Epithelial cell of esophagus (primary cell): ENCODE measurements at places on chromosomes 5 and 9.

GRCh38 chr5:139394123-139394653 lies 716 bp downstream of the PROB1 start:
- no peak for DNase-seq

DNA sequence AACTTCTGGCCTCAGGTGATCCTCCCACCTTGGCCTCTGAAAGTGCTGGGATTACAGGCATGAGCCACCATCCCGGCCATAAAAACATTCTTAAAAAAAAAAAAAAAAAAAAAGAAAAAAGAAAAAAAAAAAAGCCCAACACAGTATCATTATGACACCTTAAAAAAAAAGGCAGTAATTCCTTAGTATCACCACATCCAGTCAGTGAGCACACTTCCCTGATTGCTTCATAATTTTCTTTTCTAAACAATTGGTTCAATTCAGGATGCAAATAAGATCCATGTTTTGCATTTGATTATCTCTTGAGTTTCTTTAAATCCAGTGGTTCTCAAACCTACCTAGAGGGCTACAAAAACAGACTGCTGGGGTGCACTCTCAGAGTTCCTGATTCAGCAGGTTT lies 182.5 kb downstream of the CDK5RAP2 start:
- no peak for DNase-seq

- DNase-seq = no peak
These were observed 36.4 kb downstream of the SREK1 start for GRCh38 chr5:66180282-66181155.

GRCh38 chr9:24552526-24553182 lies 7.0 kb upstream of the IZUMO3 start:
- no peak for DNase-seq

GRCh38 chr5:169781420-169782345 lies 144.6 kb downstream of the DOCK2 start:
- peak; percentile 45 for DNase-seq

GRCh38 chr5:180898621-180899246 lies at the start of gene BTNL8:
Gene BTNL8 (plus strand): TSS chr5:180899159. CDS start chr5:180899311, 152 bp downstream.
- DNase-seq = peak; percentile 51

DNA sequence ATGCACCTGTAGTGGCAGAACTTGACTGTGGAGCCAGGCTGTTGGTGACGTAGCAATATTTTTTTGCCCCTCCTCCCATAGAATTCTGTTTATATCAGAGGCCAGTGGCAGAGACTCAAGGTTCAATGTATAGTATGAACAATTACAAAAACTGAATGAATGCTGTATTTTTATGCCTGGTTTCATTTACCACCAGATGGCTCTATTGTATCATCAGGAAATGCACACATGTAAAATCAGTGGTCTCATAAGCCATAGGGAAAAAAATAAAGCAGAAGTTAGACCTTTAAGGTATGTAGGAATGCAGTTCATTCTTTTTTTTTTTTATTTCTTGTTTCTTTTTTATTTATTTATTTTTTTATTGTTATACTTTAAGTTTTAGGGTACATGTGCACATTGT lies 43.6 kb downstream of the CCDC192 start:
- peak; percentile 41 for DNase-seq

GRCh38 chr9:106745457-106745856 lies 117.5 kb upstream of the ZNF462 start:
- peak; percentile 56 for DNase-seq

DNA sequence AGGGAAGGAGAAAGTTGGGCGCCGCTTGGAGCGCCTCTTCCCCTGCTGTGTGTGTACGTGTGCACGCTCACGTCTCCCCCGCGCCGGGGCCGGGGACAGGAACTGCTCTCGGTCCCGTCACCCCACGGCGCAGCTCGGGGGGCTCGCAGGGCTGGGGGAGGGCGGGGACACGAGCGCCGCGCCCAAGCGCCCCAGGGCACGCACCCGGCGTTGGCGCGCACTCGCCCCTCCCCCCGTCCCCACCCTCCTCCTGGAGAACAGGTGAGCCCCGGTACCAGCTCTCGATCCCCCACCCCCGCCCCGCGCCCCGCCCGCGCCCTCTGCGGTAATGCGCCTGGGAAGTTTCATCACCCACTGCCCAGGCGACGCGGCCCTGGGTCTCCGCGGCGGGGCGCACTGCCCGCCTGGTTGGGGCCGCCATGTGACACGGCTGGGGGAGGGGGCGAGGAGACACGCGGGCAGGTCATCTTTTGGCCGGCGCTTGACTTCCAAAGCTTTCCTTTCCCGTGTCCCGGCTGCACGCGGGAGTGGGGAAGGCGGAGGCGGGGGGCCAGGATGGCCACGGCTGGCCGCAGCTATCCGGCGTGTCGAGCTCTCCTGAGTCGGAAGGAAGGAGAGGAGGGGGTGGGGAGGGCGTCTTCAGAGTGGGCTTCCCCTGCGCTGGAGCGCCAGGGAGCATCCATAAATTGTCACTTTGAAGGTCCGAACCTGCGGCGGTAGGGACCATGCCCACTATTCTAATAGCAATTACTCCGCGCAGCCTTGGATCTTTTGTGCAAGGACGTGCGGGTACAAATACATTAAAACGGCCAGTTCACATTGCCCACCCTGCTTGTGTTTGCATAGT lies 1.5 kb upstream of the STC2 start:
- peak; percentile 41 for DNase-seq

DNA sequence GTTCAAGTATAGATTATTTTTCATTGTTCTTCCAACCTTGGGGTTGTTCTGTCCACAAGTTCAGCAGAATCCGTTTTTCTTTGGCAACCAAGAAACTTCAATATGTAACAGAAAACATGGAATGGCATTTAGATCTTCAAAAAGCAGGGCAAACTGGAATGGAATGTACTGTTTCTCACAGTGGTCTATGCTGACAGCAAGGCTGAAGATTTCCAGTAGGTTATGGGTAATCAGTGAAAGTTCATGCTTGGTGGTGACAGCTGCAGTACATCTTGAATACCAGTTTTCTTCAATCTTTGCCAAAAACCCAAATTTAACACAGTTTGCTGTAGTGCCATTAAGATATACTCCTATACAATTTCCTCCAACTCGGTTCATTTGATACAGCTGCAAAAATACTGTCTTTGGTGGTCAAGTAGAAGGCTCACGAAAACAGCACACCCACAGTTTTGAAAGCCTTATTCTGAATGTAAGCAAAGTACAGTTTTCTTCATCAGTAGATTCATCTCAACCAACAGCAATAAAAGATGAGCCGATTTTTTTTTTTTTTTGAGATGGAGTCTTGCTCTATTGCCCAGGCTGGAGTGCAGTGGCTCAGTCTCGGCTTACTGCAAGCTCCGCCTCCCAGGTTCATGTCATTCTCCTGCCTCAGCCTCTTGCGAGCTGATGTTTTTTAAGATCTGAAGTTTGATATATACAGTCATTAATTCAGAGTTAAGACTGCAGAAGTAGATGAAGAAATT lies 4.9 kb downstream of the TRIM52 start:
- DNase-seq = no peak
